Sciatic nerve (tissue), 2 donors: ENCODE measurements at places on chromosomes 12 and 14. TPM values are rescaled to one million over a fixed set of nuclear protein-coding genes. Genes with fewer than 3 reads are reported as not detected.
A peak's percentile ranks its signal among the peaks of the same experiment; 100 is the strongest.

DNA sequence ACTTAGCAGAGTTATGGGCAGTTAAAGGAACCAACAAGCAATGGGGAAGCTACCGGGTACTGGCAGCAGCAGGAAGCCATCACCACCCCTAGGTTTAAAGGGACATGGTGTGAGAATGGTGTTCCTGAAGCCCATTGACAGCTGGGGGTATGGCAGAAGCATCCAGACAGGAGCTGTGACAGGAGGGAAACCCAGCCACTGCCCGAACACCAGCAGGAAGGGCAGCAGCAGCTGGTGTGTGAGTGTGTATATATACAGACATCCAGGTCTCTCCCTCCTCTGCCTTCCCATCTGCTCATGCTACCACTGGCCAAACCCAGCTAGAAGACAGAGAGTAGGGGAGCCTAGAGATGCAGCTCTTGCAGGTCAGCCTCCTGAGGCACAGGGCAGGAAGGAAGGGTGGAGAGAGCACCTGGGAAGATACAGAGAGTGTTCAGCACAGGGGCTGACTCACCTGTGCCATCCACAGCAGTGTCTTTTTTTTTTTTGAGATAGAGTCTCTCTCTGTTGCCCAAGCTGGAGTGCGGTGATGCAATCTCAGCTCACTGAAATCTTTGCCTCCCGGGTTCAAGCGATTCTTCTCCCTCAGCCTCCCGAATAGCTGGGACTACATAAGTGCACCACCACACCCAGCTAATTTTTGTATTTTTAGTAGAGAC, 9.2 kb upstream of the ADCK1 start:
- no peak for DNase-seq

- DNase-seq: no peak
Measured at GRCh38 chr12:124286414-124286813, 8.5 kb upstream of the RFLNA start.

DNA sequence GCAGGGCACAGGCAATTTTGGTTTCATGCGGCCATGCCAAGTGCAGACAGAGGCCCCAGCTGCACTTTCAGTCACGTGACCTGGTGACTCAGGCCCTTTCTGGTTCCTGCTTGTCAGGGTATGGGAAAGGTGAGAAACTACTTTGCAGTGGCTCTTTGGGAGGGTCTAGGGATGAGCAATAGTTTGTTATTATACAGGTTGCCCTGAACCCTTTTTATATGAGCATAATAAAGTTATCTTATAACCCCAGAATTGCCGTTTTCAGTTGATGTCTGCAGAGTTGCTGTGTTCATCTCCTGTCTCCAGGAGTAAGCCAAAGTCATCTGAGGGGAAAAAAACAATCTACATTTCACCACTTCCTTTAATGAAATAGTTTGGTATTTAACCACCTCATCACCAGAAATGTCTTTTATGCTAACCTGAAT, 30.9 kb upstream of the EMP1 start:
- DNase-seq: no peak

GRCh38 chr12:49541140-49541861, 2.5 kb downstream of the KCNH3 start:
- DNase-seq: peak; percentile 44

DNA sequence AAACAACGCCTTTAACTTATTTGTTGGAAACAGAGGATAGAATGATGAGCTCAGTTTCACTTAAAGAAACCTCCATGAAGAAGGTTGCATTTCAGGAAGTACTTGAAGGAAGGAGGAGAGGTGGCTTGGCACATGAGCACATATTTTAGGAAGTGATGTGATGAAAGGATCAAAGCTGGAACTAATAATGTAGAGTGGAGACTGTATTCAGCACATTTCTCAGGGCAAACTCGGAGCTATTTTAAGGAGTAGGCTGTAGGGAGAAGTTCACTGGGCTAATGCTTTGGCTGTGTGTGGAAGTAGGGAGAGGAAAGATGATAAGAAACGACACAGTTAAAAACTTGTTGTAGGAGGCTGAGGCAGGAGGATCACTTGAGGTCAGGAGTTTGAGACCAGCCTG, 272.8 kb downstream of the AKAP6 start:
- DNase-seq: no peak

- DNase-seq: no peak
Measured at GRCh38 chr12:43044241-43044640, 454.7 kb upstream of the PRICKLE1 start.

DNA sequence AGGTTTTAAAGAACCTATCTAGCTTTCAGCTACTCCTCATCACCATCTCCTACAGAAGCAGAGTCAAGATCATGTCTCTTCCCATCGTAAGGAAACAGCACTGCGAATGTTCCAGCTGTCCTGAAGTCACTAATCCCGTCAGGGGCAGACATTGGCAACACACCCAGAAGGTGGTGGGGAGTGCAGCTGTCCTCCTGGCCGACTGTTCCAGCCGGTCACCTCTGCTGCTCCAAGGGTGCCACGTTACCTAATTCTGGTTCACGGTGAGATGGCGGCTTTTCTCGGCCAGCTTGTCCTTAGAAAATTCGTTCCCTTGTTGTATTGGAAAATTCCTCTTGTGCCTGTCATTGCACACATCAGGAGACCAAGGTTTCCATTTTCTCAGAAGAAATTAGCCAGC, 196.2 kb downstream of the ZFP36L1 start:
- no peak for DNase-seq

- DNase-seq: no peak
Measured at GRCh38 chr12:62827042-62827441, 107.9 kb downstream of the PPM1H start.

DNA sequence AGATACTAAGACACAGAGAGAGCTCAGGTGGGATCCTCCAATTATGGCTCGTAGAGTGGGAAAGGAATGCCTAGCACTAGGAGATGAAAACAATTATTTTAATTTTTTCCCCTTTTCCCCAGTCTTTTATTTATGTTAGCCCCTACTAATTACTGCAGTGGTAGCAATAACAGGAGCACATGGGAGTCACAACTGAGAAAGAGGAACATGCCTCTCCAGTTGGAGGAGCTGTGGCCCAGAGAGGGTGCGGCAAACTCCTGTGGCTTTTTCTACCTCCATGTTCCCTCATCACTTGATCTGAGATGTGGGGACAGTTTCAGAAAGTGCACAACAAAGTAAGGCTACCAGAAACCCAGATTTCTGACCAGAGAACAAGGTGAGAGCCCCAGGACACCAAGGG, 25.9 kb upstream of the POC1B start:
- no peak for DNase-seq

DNA sequence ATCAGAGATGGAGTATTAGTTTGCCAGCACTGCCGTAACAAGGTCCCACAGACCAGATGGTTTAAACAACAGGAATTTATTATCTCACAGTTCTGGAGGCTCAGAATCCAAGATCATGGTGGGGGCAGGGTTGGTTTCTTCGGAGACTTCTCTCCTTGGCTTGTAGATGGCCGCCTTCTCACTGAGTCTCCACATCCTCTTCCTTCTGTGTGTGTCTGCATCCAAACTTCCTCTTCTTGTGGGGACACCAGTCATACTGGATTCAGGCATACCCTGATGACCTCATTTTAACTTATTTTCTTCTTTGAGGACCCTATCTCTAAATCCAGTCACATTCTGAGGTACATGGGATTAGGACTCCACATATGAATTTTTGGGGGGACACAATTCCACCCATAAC, 455.5 kb downstream of the RGS6 start:
- DNase-seq: no peak

- no peak for DNase-seq
Measured at GRCh38 chr14:41548666-41549065, 58.0 kb upstream of the LRFN5 start.

The PPP1R36 gene
- 2.5 TPM for total RNA-seq

The KRT7 gene
- 4.0 TPM for total RNA-seq

The KRT73 gene
- not detected for total RNA-seq
